ENCODE measurements at places on chromosomes 5 and 9. TPM values are rescaled to one million over a fixed set of nuclear protein-coding genes. Genes with fewer than 3 reads are reported as not detected.

DNA sequence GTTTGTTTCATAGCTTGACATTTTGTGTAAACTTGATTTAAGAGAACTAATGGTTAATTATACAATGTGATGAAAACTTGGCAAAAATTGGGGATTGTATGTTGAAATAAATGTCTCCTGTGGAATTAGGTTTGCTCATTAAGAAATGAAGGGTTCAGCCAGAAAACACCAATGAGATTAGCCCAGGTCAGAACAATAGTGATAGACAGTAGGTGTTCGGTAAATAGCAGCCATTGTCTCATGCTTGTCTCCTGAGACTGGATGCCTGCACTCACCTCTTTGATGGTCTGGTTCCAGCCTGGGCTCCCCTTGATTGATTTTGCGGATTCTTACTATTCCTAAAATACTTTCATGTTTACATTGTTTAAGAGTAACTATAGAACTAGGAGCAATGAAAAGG lies 135.5 kb downstream of the FBN2 start:
- DNase-seq: no peak

GRCh38 chr5:103347716-103348423 lies 89.3 kb downstream of the MACIR start:
- no peak for DNase-seq

Gene GNA14
- 17.6 TPM for total RNA-seq

Gene SYNPO
- total RNA-seq: 6.8 TPM

Gene STPG3
- not detected for total RNA-seq

Gene HTR1A
- total RNA-seq: not detected

All from urinary bladder (tissue), 4 donors.